Activated T-cell treated with anti-CD3 and anti-CD28 coated beads, Interleukin-2, amount 50 U/mL, for 48 hours (primary cell): ENCODE measurements at places on chromosomes 11 and 22.

DNA sequence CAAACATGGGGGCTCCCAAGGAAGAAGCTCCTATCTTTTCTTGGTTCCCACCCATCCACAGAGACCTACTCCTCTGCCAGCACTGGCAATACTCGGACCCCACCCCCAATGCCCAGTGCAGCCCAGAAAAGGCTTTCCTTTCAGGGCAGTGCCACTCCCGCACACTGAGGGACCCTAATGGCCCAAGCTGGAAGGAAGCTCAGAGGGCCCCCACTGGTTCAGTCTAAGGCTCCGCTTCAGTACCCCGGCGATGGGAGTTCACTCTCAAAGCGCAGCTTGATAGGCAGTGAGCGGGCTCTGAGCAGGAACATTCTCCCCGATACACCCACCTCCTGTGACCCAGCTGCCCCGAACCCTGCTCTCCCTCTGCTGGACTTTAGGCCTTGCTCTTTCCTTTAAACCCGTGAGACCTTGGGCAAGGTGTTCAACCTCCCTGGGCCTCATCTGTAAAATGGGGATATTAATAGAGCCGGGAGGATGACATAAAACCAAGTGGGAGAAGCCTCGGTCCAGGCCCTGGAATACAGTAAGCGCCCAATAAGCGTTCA, 48.4 kb downstream of the CHRDL2 start:
- DNase-seq, result no peak

DNA sequence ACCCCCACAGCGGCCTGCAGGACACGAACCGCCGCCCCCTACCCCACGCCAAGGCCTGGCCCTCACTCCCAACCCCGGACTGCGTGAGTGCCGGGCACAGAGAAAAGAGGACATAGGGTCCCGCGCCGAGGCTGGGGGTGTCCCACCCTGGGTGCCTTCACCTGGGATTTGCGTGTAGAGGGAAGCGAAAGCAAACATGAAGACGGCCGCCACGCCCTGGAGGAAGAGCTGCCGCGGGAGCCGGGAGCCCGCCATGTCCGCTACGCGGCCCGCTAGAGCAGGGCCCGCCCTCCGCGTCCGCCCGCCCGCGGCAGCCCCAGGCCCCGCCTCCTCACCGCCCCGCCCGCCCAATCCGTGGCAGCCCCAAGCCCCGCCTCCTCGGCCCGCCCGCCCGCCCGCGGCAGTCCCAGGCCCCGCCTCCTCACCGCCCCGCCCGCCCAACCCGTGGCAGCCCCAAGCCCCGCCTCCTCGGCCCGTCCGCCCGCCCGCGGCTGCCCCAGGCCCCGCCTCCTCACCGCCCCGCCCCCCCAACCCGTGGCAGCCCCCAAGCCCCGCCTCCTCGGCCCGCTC, at the start of gene LMF2:
LMF2 (minus strand) TSS at position 282 of the 570 bp plus-strand sequence; CDS start at position 255, 27 bp downstream.
- peak; percentile 95 for DNase-seq

DNA sequence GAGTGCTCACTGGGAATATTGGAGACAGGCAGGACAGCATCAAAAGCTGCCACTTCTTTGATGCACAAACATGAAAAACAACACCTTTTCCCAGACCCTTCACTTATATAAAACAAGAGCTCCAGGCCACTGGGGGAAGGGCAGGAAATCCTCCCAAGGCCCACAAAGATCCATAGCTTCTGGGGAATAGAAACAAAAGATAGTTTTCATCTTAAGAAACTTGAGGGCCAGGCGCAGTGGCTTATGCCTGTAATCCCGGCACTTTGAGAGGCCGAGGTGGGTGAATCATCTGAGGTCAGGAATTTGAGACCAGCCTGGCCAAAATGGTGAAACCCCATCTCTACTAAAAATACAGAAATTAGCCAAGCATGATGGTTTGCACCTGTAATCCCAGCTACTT, 15.3 kb downstream of the RTL6 start:
- no peak for DNase-seq

DNA sequence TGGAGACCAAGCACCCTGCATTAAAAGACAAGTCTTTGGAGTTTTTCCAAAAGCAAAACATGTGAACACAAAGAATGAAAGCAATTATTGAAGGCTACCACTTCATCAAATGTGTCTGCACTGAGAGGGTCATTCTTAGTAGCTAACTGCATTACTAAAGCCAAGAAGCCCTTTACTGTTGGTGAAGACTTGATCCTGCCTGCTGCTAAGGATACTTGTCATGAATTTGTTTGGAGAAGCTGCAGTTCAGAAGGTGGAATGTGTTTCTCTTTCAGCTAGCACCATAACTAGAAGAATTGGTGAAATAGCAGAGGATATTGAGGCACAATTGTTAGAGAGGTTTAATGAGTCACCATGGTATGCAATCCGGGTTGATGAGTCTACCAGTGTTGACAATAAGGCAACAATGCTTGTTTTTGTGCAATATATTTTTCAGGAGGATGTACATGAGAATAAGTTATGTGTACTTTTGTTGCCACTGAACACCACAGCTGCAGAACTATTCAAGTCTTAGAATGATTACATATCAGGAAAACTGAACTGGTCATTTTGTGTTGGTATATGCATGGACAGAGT, 457.3 kb upstream of the ISX start:
- no peak for DNase-seq

DNA sequence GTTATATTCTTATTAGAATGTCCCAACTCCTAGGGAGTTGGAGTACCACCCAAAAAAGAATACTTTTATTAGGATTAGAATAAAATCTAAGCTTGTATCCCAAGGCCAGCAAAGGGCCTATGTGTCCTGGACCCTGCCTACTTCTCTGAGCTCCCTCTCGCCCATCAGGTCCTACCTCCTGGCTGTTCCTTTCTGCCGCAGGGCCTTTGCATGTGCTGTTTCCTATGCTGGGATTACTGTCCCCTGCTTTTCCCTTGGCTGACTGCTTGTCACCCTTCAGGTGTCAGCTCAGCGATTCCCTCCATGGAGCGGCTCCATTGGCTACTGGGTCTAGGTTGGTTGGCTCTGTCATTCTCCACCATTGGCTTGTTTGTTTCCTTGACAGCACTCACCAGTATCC, 13.4 kb downstream of the MYO7A start:
- DNase-seq, result no peak

- no peak for DNase-seq
Observed at GRCh38 chr22:17563936-17564391, 666 bp downstream of the SLC25A18 start.

GRCh38 chr22:48738204-48738980, 1089.3 kb downstream of the BRD1 start:
- DNase-seq, result no peak

GRCh38 chr11:9313648-9314290, 624 bp downstream of the TMEM41B start:
- no peak for DNase-seq
